Non-pigmented ciliary epithelial cell (primary cell): ENCODE measurements at places on chromosomes 16 and 17.

- peak; percentile 94 for DNase-seq
These were observed 24.3 kb downstream of the CDK12 start for GRCh38 chr17:39485555-39485954.

- DNase-seq = peak; percentile 55
These were observed 38.8 kb downstream of the IST1 start for GRCh38 chr16:71933913-71934695.

- DNase-seq = no peak
These were observed 74.8 kb downstream of the HS3ST2 start for GRCh38 chr16:22888791-22889190.

GRCh38 chr17:49197346-49197998 is 12.9 kb downstream of the GNGT2 start:
- no peak for DNase-seq

- no peak for DNase-seq
These were observed 50.3 kb downstream of the GNAO1 start for GRCh38 chr16:56241596-56241995.
